ENCODE measurements at places on chromosomes 12 and 14. TPM values are rescaled to one million over a fixed set of nuclear protein-coding genes. Genes with fewer than 3 reads are reported as not detected.

Gene TAS2R30
- 5.8 TPM for total RNA-seq

Gene TAS2R20
- 0.78 TPM for total RNA-seq

DNA sequence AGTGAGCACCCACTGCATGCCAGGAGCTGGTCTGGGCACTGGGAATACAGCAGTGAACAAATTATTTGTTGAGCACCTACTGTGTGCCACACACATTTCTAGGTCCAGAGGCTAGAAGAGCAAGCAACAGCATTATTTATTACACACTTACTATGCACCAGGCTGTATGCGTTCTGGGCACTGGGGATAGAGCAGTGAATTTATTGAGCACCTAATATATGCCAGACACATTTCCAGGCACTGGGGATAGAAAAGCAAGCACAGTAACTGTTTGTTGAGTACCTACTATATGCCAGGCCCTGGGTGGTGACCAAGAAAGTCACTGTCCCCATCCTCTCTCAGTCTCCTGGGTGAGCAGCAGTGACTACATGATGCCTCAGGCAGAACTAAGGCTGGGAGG lies 107.5 kb upstream of the NCOR2 start:
- H3K4me3 ChIP-seq = no peak overlapping the region
- peak overlapping the region; percentile 74 for H3K27ac ChIP-seq
- H3K4me1 ChIP-seq = peaks cover 21% of the 10 kb centered on the region
- H3K27me3 ChIP-seq = no peaks in the 10 kb centered on the region
- no peak for DNase-seq

DNA sequence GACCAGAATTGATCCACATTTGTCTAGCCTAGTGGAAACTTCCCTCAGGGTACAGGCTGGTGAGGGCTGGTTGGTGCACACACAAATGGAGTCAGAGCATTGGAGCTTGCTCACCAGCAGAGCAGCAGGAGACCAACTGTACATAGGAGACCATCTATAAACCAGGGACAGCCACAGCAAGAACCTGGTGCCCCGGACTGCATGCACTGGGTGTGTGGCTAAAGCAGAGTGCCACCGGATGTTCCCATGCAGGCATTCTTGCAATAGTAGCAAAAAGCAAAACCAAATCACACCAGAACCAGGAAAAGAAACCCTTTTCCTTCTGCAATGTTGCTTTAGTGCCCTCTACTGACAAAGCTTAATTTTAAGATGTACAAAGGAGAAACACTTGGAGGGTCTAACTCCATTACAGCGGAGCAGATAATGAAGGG lies 136.4 kb downstream of the MDGA2 start:
- no peak for DNase-seq
- no peaks in the 10 kb centered on the region for H3K4me1 ChIP-seq
- no peaks in the 10 kb centered on the region for H3K36me3 ChIP-seq
- no peak overlapping the region for H3K4me3 ChIP-seq
- no peaks in the 10 kb centered on the region for H3K27me3 ChIP-seq

- H3K36me3 ChIP-seq = no peaks in the 10 kb centered on the region
- H3K4me3 ChIP-seq = no peak overlapping the region
Measured at GRCh38 chr12:66693901-66694513, 15.1 kb upstream of the GRIP1 start.

DNA sequence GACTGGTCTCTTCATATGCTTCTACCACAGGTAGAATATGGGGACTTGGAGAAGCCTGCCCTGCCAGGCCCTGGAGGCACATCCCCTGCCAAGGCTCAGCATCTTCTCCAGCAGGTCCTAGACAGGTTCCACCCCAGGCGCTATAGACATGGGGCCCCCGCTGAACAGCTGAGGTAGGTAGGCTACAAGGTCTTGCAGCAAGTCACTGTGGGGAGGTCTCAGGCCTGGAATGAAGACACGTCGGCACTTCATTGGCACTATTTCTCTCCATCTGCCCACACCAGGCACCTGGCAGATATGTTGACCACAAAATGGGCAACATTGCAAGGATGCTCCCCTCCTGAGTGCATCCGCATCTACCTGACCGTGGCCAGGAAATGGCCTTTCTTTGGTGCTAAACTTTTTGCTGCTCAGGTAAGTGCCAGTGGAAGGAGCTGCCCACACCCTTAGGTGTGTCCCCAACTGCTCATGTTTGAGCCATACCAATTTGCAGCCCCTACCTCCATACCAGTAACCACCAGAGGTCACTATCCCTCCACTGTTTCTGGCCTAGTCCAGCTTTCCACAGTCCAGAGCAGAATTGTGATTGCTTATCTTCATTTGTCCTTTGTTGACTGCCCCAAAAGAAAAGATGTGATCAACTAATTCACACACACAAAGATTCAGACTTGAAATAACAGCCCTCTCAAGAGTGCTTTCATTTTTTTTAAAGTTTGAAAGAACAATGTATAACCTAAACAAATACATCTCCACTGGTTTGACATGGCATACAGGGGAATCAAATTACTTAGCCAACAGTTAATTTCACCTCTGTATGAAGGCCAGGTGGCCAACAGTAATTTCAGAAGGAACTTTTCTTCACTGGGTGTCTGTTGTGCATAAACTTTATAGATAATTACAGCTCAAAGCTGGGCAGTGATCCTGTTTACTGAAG lies 16.1 kb downstream of the PIGH start:
- H3K27me3 ChIP-seq = no peaks in the 10 kb centered on the region
- no peaks in the 10 kb centered on the region for H3K4me1 ChIP-seq
- no peak overlapping the region for H3K27ac ChIP-seq

- H3K36me3 ChIP-seq = no peaks in the 10 kb centered on the region
- no peak overlapping the region for H3K4me3 ChIP-seq
- H3K27ac ChIP-seq = no peak overlapping the region
- no peaks in the 10 kb centered on the region for H3K27me3 ChIP-seq
- H3K4me1 ChIP-seq = no peaks in the 10 kb centered on the region
- DNase-seq = peak; percentile 29
Measured at GRCh38 chr14:101603096-101603495, 41.8 kb downstream of the DIO3 start.

DNA sequence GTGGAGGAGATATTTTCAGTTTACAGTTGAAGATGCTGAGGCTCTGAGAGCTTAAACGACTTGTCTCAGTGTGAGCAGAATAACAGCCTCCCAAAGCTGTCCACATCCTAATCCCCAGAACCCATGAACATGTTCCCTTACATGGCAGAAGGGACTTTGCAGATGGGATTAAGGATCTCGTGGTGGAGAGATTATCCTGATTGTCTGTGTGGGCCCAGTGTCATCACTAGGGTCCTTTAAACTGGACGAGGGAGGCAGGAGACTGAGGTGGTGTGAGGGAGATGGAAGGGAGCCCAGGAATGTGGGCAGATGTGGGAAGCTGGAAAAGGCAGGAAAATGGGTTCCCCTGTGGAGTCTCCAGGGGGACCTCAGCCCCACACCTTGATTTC lies 9.6 kb upstream of the KRT80 start:
- H3K27me3 ChIP-seq = no peaks in the 10 kb centered on the region
- H3K27ac ChIP-seq = no peak overlapping the region
- no peak overlapping the region for H3K4me3 ChIP-seq
- no peak for DNase-seq
- no peaks in the 10 kb centered on the region for H3K36me3 ChIP-seq
- H3K4me1 ChIP-seq = peaks cover 18% of the 10 kb centered on the region

- H3K27me3 ChIP-seq = no peaks in the 10 kb centered on the region
- no peak for DNase-seq
- no peaks in the 10 kb centered on the region for H3K36me3 ChIP-seq
- H3K4me3 ChIP-seq = no peak overlapping the region
Measured at GRCh38 chr14:68306934-68307789, 485.7 kb downstream of the ZFP36L1 start.

DNA sequence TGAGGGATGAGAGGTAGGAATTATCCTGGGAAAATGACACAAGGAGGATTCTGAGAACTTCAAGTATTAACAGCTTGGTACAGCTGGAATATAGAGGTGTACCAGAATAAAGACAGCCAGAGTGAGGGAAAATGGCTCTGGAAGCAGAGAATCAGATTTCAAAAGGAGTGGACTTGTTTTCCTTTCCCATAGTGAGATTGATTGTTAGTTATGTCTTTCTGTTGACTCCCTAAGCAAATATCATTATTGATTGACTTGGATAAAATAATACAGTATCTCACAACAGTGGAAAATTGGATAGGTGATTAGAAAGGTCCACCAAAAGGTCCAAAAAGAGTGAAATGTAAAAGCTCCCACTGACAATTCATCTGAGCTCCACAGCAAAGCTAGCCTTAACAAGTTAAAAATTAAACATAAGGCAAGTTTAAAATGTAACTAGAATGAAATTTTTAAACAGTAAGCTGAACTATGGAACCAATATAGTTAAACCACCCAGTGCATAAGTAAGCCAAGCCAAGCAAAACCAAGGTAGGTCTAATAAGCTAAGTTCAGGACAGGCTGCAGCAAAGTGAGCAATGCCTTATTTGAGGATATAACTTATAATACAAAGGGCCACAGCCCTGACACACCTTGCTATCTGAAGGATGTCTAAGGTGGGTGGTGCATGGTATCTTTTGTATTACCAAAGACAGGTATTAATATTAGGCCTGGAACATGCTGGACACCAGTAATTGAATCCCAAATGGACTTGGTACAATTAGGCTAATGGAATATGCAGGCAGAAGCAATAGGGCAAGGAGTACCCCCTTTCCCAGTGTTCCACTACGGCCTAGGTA lies 21.8 kb downstream of the ENTPD5 start:
- H3K4me1 ChIP-seq = no peaks in the 10 kb centered on the region
- no peak for DNase-seq
- no peak overlapping the region for H3K27ac ChIP-seq
- no peaks in the 10 kb centered on the region for H3K27me3 ChIP-seq
- H3K4me3 ChIP-seq = no peak overlapping the region
- H3K36me3 ChIP-seq = peaks cover 20% of the 10 kb centered on the region

DNA sequence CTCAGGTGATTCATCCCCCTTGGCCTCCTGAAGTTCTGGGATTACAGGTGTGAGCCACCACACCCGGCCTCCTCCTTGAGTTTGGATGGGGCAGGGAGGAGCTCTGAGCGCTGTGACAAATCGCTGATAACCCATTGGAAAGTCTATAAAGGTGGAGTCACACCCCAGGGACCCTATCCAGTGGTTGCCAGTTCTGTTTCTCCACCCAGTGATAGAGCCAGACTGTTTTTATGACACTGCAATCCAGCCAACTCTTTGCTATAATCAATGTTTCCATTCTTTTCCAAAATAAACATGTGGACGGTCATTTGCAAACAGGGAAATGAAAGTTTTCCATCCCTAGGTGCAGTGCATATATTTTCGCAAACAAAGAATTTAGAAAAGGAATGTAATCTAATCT lies 142.0 kb upstream of the PELI2 start:
- H3K27ac ChIP-seq = no peak overlapping the region
- no peaks in the 10 kb centered on the region for H3K36me3 ChIP-seq
- H3K27me3 ChIP-seq = no peaks in the 10 kb centered on the region
- no peak overlapping the region for H3K4me3 ChIP-seq
- no peak for DNase-seq

GRCh38 chr12:87841935-87842334 lies 187.3 kb downstream of the C12orf50 start:
- H3K27ac ChIP-seq = no peak overlapping the region
- H3K27me3 ChIP-seq = no peaks in the 10 kb centered on the region
- H3K4me1 ChIP-seq = no peaks in the 10 kb centered on the region
- no peaks in the 10 kb centered on the region for H3K36me3 ChIP-seq
- DNase-seq = no peak
- H3K4me3 ChIP-seq = no peak overlapping the region

DNA sequence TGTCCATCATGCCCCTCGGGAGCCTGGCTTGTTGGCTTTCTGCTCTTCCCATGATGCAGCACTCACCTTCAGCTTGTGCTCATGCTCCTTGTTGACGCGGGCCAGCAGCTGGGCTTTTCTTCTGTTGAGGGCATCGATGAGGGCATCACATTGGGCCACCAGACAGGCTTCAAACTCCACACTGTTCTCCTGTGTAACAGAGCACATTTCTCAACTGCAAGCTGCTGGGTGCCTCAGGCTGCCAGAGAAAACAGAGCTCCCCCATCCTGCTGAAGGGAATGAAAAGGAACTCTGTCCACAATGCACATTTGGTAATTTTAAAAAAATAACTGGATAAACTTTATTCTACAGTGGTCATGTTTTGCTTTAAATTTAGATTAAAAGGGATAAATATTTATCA lies 72.1 kb downstream of the TRIM9 start:
- H3K4me1 ChIP-seq = peaks cover 10% of the 10 kb centered on the region
- no peak overlapping the region for H3K27ac ChIP-seq
- H3K4me3 ChIP-seq = no peak overlapping the region
- H3K27me3 ChIP-seq = no peaks in the 10 kb centered on the region
- DNase-seq = no peak

DNA sequence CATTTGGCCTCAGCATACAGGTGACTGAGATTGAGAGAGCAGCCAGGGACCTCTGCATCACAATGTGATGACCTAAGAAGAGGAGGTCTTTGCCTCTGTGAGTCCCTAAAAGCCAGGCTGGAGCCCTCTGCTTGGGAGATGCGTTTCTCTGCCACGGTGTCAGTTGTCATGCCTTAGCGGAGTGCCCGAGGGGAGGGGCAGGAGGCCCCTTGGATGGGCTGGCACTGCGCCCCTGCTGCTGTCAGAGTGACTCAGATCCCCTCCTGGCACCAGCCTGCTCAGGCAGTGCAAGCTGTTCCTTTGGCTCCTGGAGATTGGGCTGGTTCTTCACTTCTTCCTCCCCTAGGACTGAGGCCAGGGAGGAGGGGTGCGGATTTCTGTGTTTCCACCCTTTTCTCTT lies 64.9 kb upstream of the KCNA5 start:
- H3K27me3 ChIP-seq = no peaks in the 10 kb centered on the region
- no peaks in the 10 kb centered on the region for H3K36me3 ChIP-seq
- H3K27ac ChIP-seq = no peak overlapping the region
- no peaks in the 10 kb centered on the region for H3K4me1 ChIP-seq
- no peak overlapping the region for H3K4me3 ChIP-seq

GRCh38 chr12:25377469-25378177 lies 126.9 kb upstream of the KRAS start:
- H3K4me3 ChIP-seq = no peak overlapping the region
- no peaks in the 10 kb centered on the region for H3K36me3 ChIP-seq
- H3K27me3 ChIP-seq = no peaks in the 10 kb centered on the region
- DNase-seq = no peak

GRCh38 chr14:28756884-28757570 lies 9.6 kb upstream of the FOXG1 start:
- peaks cover 11% of the 10 kb centered on the region for H3K4me1 ChIP-seq
- H3K27me3 ChIP-seq = no peaks in the 10 kb centered on the region
- H3K4me3 ChIP-seq = no peak overlapping the region
- no peak for DNase-seq
- H3K27ac ChIP-seq = no peak overlapping the region
